Stimulated activated CD8-positive, alpha-beta memory T cell treated with anti-CD3 and anti-CD28 coated beads, Interleukin-7, amount 100 ng/mL, for 1 hour (primary cell): ENCODE measurements at places on chromosomes 2 and 18.

DNA sequence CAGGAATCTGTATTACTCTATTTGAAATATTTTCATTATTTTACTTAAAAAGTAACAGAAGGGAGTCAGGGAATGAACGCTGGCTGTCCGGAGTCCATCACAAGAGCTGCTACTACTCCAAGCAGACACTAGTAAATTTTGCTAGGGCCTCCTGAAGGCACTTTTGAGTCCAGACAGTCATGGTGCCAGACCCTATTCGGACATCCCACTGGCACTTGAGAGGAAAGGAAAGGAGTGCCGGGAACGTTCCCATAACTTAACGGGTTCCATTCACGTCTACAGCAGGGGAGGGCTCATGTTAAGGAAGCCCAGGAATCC, 563 bp upstream of the GMCL1 start:
- no peak for DNase-seq

- no peak for DNase-seq
These were observed 21.5 kb upstream of the PELI1 start for GRCh38 chr2:64165706-64166105.

DNA sequence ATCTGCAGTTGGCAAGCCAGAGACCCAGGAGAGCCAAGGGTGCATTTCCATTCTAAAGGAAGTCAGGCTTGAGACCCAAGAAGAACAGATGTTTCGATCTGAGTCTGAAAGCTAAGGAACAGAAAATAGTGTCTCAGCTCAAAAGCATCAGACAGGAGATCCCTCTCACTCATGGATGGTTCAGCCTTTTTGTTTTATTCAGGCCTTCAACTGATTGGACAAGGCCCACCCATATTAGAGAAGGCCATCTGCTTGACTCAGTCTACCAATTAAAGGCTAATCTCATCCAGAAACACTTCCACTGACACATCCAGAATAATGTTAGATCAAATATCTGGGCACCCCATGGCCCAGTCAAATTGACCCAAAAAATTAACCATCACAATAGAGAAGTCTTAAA, 255.0 kb downstream of the TXNL1 start:
- no peak for DNase-seq

DNA sequence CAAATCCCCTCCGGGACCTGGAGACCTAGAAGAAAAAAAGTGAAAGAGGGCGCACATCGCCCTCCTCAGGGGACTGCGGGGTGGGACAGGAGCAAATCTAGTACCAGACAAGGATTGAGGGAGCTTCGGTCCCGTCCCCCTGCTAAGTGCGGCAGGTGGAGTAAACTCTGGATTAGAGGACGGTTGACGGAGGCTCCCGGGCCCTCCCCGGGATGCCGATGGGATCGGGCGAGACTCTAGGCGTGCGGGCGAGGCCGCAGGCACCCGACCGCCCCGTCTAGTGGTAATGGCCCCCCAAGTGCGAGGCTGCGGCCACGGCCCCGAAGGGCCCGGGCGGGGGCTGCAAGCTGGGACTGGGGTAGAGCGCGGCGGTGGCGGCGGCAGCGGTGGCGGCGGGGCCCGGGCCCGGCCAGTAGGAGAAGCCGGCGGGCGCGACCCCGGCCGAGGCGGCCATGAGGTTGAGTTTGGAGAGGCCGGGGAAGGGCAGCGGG, 3.5 kb downstream of the FEV start:
- no peak for DNase-seq

DNA sequence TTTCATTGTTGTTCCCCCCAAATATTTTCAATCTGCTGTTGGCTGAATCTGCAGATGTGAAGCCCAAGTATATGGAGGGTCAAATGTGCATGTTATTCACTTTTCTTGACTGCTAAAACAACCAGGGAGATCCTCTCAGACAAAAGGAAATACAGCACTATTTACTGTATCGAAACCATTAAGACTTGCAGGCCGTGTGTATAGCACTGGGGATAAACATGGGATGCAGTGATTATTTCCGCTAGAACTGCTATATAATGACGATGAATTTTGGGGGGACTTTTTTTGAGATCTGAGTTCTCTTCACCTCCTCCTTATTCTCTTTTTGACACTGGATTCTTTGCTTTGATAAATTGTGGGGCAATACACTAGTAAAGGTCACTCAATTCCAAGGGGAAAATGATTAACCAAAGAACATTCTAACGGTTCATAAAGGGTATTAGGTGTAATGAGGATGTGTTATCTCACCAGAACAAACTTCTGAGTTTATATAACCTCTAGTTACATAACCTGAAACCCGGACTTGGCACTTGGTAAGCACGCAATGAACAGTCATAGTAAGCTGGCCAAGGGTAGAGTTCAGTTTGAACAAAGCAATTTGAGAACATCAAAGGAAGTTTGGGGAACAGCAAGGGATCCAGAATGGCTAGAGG, 3.5 kb upstream of the UGT1A1 start:
- no peak for DNase-seq

DNA sequence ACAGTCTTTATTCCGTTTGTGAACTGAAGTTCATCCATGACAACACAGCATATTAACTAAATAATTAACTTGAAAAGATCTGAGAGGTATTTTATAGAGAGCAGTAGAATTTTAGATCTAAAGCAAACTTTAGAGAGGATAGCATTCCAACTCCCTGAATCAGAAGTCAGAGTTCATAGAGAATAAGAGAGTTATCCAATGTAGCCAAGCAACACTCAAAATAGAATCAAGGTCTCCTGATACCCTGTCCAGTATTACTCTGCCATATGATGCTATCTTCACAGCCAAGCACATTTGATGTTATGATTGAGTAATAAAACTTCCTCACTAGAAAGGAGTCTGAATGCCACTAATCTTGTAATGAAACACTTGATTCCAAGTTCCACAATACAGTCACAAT, 55.5 kb downstream of the RIT2 start:
- DNase-seq = no peak

DNA sequence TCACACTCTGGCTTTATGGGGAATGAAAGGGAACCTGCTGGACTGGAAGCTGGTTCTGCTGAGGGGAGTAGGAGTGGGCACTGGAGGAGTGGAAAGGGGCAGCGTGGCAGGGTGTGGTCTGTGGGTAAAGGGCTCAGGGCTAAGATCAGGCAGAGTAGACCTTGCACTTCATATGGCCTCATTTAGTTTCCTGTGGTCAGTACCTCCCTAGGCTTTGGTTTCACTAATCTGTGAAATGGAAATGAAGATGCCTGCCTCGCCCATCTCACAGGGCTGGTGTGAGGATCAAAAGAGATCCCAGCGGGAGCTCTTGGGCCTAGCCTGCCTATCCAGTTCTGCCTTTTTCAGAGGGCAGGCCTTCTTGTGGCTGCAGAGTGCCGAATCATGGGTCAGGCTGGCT, 208.7 kb downstream of the LOXHD1 start:
- DNase-seq = no peak

GRCh38 chr2:24317491-24317920, 42.8 kb downstream of the ITSN2 start:
- DNase-seq = no peak

- no peak for DNase-seq
These were observed 1.8 kb upstream of the OXER1 start for GRCh38 chr2:42765686-42766085.

DNA sequence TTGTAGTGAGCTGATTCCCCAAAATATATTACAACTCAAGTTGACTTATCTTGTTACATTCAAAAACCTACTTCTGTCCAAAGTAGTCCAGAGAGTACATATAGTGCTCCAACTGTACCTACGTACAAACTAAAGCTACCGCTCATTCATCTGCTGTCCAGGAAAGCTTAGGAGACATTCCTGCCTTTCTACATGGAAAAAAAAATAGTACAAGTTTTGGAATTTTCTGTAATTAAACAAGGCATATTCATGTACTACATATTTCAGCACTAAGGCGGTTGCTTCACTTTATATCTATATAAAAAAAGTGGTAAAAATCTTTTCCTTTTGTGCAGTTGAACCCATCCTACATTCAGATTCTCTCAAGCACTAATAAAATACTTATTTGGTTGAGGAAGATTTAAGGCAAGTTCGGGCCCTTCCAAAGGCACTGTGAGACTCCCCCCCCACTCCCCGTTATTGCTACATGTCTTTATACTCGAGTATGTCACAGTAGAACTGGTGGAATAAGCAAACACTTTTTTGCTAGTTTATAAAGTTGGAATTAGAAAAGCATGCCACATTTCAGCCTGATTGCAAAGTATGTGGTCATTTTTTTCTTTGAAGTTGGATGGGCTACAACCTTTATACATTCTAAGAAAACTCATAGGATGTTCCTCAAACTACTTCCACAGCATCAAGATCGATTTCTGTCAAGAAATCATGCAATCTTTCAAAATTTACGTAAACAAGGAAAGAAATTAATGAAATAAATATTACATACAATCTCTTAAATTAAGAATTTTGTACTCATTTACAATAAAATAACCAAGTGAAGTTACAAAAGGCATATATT, 3.7 kb downstream of the ZFP36L2 start:
- no peak for DNase-seq

- DNase-seq = no peak
These were observed 453 bp downstream of the KCNJ3 start for GRCh38 chr2:154698721-154699574.

GRCh38 chr2:62136956-62137830, 58.7 kb upstream of the B3GNT2 start:
- DNase-seq = no peak

DNA sequence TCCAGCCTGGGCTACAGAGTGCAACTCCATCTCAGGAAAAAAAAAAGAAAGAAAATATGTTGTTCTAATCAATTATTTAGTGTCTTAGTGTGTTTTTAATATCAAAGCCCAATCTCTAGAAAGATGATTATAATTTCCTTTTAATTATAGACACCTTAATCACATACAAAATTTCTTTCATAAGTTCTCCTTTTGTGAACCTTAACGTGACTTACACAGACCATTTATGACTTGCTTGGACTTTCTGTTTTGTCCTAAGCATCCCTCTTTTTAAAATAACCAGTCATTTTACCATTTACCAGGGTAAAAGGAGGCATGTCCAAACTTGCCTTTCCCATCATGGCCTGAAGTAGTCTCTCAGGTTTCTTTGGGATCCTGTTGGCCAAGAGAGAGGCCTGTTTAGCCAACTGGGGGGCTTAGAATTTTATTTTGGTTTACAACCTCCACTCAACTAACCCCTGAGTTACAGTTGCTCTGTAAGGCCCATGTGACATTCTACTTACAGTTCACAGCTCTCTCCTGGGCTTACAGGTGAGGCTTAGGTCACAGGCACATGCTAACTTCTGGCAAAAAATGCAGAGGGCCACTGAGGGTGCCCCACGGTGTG, 23.9 kb upstream of the GPR155 start:
- DNase-seq = no peak

DNA sequence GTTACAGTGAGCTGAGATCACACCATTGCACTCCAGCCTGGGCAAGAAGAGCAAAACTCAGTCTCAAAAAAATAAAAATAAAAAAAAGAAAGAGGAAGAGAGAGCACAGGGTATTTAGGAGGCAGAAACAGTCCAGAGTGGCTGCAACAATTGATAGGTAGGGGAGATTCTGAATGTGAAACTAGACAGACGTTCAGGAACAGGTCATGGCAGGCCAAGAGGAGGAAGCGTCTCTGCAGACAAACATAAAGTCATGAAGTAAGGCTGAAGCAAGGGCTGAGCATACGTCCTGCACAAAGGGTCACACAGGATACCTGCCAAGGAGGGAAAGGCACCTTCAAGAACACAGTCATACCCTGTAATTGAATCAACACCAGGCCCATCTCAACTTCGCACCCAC, 64.1 kb upstream of the ZNF532 start:
- DNase-seq = no peak

DNA sequence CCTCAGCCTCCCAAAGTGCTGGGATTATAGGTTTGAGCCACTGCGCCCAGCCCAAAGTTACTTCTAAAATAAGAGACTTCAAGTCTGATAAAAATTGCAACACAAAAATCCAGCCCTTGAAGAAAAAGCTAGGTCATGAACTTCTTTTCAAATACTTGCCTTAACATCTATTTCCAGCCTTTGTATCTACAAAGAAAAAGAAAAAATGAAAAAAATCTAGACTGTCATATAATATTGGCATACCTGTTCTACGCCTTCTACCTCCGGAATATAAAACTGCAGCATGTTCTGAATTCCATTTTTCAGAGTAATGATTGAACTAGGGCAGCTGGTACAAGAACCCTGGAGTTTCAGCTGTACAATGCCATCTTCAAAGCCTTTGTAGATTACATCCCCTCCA, 13.1 kb upstream of the GFPT1 start:
- DNase-seq = no peak

- no peak for DNase-seq
These were observed 91.4 kb upstream of the AQP4 start for GRCh38 chr18:26956863-26957262.

GRCh38 chr2:100262046-100262445, 60.3 kb downstream of the LONRF2 start:
- DNase-seq = no peak

DNA sequence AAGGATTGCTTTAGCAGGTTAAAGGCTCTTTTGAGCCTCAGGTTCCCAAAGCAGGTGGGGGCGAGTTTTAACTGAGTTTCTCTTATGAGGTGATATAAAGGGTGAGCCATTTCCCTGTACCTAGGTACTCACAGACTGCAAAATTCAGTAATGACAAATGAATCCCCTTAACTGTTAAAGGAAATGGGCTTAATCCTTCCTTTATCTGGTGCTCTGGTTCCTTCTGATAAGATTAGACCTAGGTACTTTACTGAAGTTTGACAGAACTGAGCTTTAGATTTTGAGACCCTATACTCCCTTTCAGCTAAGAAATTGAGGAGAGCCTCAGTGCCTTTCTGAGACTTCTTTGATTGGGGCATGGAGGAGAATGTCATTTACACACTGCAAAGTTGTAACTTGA, 42.6 kb downstream of the STK17B start:
- no peak for DNase-seq

DNA sequence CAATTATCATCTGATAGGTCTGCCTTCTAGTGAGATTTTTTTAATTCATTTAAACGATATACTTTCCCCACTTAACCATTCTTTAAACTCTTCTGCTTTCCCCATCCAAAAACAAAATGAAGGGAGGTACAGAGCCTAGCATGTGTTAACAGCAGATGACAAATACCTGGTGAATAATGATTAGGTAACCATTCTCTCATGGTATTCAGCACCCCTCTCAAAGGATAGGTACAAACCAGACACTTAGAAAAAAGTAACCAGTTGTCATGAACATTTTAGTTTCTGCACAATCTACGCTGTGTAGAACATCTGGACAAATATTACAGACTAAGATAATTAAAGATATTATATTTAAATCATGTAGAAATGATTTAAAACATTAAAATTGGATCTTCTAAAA, 56.3 kb downstream of the DNAH7 start:
- DNase-seq = no peak

GRCh38 chr18:51051105-51051712, 21.2 kb downstream of the SMAD4 start:
- DNase-seq = no peak

GRCh38 chr2:71558300-71559051, 105.1 kb downstream of the DYSF start:
- no peak for DNase-seq

DNA sequence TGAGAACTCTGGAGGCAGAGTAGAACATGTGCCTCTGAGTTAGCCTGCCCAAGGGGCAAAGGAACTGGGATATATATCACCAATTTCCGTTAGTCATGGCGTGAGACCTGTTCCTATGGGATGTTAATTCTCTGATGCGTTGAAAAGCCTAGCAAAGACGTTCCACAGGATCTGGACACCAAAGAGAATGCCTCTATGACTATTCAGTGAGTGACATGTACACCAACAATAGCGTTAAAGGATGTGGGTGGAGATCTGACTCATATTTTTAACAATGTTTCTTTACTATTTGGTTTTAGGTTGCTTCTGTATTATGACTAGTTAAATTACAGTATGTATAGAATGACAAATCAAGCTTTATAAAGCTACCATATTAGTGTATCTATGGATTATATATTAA, 320.9 kb upstream of the MC4R start:
- DNase-seq = no peak

GRCh38 chr18:48891721-48892120, 59.0 kb downstream of the SMAD7 start:
- no peak for DNase-seq
